ENCODE measurements at places on chromosomes 7 and 10. TPM values are rescaled to one million over a fixed set of nuclear protein-coding genes. Genes with fewer than 3 reads are reported as not detected.

Gene CLDN12
- 72.8 TPM for total RNA-seq

Gene C7orf33
- total RNA-seq, result not detected

Gene SEC31B
- total RNA-seq, result 0.34 TPM

Gene ABLIM1
- 5.8 TPM for total RNA-seq

Gene CALHM1
- not detected for total RNA-seq

Gene TBX20
- total RNA-seq, result 4.3 TPM

Gene CTNNA3
- 0.02 TPM for total RNA-seq

Gene HPSE2
- 0.57 TPM for total RNA-seq

Gene LFNG
- 11.9 TPM for total RNA-seq

- DNase-seq, result no peak
These were observed 86.4 kb downstream of the WDR37 start for GRCh38 chr10:1142596-1142995.

DNA sequence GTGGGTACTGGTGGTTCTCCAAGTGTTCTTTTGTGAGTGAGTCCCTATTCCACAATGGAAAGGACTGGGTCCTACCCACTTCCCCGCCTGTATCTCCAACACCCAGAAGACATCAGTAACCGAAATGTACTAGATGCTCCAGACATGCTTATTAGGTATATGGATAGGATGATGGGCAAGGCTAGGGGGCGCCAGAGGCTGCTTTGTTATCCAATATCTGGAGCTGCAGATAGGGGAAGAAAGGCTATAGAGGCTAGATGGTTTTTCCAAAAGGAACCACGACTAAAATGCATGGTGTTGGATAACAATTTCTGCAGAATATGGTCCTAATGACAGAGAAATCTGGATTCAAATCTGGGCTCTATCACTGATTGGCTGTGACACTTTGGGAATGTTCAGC, 56.2 kb upstream of the TM9SF3 start:
- peak; percentile 68 for DNase-seq

- DNase-seq, result no peak
These were observed 394.7 kb downstream of the TFEC start for GRCh38 chr7:115635876-115636275.

DNA sequence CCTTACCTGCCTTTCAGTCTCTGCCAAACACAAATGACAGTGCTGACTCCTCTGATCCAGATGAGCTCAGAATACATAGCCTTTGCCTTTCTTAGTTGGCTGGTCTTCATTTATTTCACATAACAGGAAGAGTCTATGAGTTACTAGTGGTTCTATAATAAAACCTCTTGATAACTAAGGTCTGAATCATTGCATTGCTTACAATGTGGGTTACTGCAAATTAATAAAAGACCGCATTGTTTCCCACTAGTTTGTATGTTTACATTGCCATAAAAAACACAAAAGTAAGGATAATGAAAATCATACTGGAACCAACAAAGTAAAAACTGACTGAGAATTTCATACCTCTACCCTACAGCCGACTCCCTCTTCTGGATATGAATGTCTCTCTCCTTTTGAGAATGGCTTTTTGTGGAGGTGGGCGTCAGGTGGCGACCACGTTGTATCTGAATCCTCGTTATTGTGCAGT, 62.0 kb upstream of the AKR1E2 start:
- peak; percentile 75 for DNase-seq

DNA sequence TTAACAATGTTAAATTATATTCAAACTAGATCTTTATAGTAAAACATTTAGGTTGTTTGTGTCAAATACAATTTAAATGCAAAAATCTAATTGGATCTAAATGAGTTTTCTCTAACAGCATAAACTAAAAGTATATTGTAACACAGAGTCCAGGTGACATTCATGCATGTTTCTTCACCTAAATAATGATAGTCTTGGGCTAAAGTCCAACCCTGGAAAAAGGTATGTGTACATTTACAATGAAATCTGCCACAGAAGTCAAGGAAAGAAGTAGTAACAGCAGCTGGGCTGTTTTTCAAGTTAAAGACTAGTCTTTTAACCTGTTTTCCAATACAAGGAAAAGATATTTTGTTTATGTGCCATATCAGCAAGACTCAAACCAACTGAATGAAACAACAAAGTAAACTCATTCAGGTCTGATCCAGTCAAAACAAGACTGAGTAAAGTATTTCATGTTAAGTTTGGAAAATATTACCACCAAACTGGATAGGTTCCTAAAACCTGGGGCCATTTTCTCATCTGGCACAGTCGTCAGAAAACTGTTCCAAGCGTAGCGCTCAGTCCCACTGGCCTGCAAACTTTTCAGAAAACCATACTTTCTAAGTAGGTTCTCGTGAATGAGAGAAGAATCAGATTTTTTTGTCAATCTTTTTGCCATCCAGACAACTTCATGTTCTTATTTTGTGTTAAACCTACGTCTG, 349.2 kb downstream of the HGF start:
- no peak for DNase-seq

DNA sequence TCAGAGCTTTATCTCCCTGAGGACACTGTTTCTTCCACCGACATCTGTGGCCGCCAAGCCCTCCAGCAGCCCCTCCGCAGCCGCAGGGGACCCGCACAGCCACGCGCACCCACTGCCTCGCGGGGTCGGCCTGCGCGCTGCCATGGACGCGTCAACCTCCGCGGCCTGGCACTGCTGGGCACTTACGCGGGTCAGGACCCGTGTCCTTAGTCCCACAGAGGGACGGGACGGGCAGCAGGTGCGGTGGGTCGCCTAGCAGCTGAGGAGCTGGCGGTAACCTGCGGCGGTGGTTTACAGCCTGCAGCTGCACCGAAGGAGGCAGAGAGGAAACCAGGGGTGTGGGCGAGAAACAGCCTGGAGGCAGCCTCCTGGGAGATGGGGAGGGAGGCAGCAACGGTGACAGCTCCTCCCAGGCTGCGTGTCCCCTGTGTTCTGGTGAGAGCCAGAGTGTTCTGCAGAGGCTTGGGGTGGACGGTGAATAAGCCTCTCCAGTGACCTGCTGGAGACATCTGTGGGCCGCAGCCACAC, 61.3 kb downstream of the SEC61G start:
- no peak for DNase-seq

GRCh38 chr7:106050002-106050745, 61.9 kb downstream of the SYPL1 start:
- peak; percentile 33 for DNase-seq

GRCh38 chr10:113230011-113230610, 280.1 kb downstream of the TCF7L2 start:
- no peak for DNase-seq

DNA sequence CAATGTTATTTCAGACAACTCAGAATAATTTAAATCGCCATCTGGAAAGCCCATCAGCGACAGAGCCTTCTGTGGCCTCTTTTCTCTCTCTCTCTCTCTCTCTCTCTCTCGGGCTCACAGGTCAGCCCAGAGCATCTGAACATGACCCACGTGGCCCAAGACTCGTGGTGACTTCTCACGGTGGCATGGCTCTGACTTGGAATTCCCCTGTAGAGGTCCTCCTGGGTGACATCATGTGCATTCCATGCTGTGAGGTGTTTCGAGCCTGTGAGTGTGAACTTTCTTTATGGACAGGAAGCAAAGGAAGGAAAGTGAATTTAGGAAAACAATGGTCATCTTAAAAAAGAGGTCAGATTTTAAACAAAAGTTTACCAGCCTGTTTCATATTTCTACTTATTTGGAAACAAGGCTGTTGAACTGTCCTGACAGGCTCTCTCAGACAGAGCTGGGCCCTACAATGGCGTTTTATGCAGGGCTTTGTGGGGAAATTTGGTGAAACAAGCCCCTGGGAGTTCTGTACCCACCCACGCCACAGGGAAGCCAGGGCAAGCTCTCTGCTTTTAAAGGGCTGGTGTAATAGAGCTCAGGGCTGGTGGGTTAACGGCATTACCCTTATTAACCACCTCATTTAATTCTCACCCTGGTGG, 359.7 kb upstream of the ZNF32 start:
- peak; percentile 95 for DNase-seq

DNA sequence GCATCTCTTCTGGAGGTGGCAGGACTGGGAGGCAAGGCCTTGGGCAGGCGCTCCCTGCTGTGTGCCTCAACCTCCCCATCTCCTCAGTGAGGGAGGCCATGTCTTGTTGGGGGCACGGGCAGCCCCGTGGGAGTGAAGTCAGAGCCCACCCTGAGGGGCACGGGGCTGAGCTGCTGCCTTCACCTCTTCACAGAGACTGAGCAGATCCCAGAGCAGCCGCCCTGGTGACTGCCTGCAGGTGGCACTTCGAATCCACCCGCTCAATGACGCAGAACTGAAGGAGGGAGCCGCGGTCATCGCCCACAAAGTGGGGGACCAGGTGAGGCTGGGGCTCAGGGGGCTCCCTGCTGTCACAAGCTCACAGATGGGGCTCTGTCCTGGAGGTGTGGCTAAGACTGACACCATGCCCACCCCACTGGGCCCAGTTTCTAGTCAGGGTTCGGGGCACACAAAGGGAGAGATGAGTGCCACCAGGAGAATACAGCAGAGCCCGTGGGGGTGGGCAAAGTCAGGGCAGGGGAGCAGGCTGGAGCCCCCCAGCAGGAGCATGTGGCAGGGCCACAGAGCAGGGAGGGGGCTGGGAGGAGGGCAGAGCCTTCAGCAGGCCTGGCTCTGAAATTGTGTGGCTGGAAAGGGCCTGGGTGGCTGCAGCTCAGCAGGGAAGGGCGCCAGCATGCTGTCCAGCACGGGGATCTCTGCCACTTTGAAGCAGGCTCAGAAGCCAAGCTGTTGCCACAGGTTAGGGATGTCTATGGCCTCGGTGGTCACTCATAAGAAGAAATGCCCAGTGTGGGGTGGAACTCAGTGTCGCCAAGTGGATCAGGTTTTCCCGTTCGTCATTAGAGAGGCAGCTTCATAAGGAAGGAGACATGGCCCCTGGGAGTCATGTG, 18.8 kb upstream of the CHST12 start:
- DNase-seq, result no peak

DNA sequence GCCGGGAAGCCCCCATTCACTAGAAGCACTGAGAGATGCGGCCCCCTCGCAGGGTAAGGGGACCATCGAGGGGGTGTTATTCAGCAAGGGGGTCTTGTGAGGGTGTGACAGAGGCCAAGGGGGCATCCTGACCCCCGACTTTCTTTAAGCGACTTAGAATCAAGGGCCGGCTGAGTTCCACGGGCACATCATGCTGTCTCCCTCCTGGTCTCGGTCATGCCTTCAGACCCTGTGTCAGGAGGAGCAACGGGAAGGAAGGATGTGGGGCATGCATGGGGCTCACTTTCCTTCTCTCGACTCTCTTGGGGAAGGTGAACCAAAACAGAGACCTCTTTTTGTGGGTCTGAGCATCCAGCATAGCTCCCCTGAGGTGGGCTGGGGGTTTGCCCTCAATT, 2.5 kb downstream of the ACSL5 start:
- no peak for DNase-seq

GRCh38 chr10:109737626-109738025, 185.7 kb downstream of the XPNPEP1 start:
- no peak for DNase-seq

- peak; percentile 57 for DNase-seq
These were observed 129.8 kb upstream of the PPP1R3A start for GRCh38 chr7:114048386-114049235.

GRCh38 chr7:97835296-97836138, 36.7 kb downstream of the ASNS start:
- DNase-seq, result peak; percentile 55

Measured in M059J (cell line).